ENCODE measurements at places on chromosomes 6 and 20.

- DNase-seq: no peak
Observed at GRCh38 chr20:46269372-46269771, 38.9 kb downstream of the CDH22 start.

DNA sequence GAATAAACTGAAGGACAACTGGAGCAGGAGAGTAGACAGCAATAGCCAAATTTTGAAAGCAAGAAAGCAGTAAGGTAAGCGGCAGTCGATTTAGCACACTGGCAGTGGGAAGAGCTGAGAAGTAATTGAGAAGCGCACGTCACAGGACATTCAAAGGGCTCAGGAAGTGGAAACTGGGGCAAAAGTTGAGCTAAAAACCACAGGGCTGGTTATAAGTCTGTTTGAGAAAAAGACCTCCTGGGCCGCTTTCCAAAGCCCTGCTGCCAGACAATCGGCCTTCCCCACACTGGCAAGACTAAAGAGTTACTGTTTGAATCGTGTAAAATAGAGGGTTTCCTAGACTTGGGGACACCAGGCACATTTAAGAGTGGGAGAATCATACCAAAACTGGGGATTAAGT lies 161.4 kb downstream of the DNAH8 start:
- DNase-seq: no peak

GRCh38 chr20:21394551-21394950 lies 2.8 kb downstream of the NKX2-4 start:
- no peak for DNase-seq

DNA sequence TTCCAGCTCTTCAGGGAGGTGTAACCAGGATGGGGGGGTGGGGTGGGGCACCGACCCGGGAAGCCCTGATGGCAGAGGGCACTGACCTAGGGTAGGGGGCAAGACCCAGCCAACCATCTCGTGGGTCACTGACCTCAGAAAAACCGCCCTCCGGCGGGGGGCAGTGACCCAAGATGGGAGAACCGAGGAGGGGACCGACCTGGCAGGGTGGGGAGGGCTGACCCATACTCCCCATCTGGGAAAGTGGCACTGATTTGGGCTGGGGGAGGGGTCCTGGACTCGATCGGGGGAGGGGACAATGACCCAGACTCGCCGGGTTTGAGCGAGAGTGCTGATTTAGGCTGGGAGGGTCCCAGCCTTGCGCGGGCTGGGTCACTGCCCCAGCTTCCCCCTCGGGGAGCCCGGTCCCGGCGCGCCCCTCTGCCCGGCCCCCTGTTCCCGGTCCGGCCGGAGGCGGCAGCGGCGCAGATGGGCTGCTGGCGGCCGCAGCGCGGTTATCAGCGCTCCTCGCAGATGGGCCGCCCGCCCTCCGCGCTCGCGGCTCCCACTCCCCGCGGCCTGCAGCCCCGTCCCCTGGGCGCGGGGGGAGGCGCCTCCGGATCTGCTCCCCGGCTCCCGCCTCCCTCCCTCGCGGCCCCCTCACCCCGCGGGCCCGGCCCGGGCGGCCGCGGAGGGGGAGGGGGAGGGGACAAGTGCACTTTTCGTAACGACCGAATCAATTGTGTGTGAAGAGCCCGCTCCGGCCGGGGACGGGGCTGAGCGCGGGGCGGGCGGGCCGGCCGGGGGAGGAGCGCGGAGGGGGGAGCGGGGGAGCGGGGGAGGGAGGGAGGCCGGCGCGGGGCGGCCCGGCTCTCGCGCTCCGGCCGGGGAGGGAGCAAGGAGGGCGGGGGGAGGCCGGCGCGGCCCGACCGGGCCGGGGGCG lies 2.2 kb downstream of the NOL4L start:
- DNase-seq: no peak

DNA sequence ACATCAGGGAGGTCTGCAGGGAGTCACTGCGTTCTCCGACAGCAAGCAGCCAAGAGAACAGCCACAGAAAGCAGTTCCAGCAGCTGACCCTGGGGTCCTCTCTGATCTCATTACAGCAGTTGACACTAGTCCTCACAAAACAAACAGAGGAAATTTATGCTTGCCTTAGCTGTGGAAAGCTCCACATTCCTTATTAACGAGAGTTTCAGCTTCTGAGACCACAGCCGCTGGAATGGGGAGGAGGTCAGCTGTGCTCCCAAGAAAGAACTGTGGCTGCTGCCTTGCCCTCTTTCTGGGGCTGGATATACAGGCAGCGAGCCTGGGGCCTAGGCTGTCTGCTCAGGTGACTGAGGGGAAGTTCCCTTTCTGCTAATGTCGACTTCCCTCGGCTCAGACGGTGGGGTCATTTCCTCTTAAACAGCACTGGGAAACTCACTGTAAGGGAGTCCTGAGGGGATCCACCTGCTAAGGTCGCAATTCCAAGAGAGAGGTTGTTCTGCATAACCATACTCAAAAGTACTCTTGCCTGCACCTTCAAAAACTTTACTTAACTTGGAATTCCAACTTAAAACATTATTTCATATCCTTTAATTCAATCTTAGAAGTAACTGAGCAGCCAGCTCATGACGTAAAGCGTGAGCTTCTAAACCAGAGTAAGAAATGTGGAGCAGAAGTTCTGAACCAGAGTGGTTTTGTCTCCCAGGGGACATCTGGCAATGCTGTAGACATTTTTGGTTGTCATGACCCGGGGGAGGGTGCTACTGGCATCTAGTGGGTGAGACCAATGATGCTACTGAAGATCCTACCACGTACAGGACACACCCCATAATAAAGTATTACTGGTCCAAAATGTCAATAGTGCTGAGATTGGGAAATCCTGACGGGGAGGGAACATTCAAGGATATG lies 80.3 kb downstream of the BACH2 start:
- no peak for DNase-seq

All from heart right ventricle (tissue), 16 donors.